Amniotic stem cell (primary cell): ENCODE measurements at places on chromosomes 12 and 14.

GRCh38 chr14:101006008-101006407 lies 102.5 kb upstream of the RTL1 start:
- DNase-seq: no peak

- DNase-seq: no peak
Measured at GRCh38 chr14:75126121-75126544, 715 bp downstream of the NEK9 start.

GRCh38 chr14:60508707-60509437 lies at the start of gene SIX6:
Gene SIX6 (plus strand): TSS chr14:60509146. CDS start chr14:60509399, 253 bp downstream.
- no peak for DNase-seq

DNA sequence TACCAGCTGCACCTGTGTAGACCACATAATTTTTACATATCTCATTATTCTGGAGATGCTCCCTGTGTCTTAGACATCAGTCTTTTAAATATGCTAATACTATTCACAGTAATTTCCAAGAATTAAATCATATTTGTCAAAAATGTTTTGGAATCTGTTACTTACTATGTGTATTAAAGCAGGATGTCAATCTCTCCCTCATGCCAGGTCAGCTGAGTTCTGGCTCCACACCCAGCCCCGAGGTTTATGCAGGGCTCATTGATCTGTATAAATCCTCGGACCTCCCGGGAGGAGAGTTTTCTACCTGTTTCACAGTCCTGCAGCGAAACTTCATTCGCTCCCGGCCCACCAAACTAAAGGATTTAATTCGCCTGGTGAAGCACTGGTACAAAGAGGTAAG lies 27.9 kb downstream of the OAS2 start:
- no peak for DNase-seq

DNA sequence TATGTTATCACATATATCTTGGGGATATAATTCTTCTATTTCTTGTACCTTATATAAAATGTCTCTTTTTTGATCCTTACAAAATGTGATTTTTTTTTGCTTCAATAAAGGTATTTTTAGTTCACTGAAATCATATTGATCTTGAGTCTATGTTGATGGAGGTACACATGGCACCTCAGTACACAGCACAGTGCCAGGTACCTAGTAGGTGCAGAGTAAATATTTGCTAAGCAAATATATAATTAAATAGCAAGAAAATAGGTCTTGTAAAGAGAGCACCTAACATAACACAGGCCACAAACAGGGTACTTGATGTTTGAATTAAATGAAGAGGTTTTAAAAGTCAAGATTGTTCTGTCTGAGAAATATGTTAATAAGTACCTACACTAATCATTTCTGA lies 69.7 kb downstream of the CIT start:
- no peak for DNase-seq

GRCh38 chr14:78448164-78449094 lies 278.3 kb downstream of the NRXN3 start:
- no peak for DNase-seq

GRCh38 chr12:115233891-115234543 lies 550.0 kb upstream of the TBX3 start:
- DNase-seq: no peak

- DNase-seq: no peak
Measured at GRCh38 chr12:84585776-84586395, 326.7 kb downstream of the SLC6A15 start.

DNA sequence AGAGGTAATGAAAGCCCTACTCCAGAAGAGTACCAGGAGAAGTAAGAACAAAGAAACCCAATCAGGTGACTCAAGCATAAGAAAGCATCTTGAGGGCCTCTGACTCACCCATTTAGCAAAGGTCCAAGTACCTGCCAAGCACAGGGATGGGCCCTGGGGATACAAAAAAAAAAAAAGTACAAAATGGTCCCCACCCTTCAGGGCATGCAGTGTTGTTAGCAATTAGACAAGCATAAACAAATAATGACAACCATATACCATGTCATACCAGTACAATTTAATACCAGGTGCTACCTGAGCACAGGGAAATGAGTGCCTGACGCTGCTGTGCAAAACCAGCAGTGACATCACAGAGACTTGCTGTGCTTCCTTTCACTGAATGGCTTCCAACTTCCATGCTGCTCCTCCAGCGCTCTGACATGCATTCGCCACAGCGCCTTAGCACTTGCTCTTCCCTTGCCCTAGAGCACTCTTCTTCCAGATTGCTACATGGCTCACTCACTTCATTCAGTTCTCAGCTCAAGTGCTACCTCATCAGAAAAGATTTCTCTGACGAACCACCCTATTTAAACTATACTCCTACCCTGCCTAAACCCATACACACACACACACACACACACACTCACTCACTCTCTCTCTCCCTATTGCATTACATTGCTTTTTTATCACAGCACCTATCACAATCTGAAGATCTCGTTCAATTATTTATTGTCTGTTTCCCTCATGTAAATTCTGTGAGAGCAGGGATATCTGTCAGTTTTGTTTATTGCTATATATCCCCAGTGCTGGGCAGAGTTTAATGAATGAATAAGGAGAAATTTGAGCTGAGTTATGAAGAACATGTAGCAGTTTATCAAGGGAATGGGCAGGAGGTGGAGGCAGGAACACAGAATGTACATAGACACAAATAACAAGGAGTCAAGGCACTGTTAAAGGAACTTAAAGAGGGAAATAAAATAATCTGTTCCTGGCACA lies 12.9 kb upstream of the EPS8 start:
- DNase-seq: no peak

DNA sequence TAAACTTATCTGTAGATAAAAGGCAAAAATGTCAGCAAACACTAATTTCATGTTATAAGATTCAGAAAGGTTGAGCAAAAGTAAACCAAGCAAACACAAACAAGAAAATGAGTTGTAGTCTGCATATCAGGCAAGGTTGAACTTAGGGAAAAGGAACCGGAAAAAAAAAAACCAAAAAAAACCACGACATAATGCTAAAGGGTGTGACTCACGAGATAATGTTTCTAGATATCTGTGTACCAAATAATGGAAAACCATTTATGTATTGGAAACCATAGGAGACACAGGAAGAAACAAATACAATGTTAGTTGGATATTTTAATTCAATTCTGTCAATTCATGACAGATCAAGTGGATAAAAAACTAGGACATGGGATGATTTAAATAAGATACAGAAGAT lies 60.5 kb downstream of the GPATCH2L start:
- no peak for DNase-seq

DNA sequence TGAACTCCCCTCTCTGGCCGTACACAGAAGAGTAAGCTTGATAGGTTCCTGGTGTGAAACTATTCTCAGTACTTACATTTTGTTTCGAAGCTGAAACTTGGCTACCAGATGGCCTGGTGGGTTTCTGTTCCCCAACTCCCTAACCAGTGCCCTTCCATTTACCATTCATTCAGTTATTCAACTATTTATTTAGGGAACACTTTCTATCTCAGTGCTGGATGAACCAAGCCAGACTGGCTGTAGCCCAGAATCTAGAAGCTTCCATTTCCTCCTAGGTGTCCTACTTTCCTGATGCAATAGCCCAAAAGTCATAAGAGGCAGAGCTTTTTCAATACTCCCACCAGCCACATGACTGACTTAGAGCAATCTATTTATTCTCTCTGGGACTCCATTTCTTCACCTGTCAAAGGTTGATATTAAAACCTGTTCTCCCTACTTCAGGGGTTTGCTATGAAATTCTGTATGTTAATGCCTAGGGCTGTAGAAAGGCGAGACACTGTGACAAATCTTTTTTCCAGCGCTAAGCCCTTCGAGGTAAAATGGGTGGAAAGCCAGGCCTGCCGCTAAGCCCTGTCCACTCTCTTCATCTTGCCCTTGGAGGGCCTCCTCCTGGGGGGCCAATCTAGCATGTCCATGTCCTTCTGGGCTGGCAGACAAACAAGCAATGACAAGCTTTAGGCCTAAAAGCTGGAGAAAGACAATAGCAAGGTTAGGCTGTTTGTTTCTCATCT lies 8.1 kb upstream of the IRF2BPL start:
- DNase-seq: no peak

DNA sequence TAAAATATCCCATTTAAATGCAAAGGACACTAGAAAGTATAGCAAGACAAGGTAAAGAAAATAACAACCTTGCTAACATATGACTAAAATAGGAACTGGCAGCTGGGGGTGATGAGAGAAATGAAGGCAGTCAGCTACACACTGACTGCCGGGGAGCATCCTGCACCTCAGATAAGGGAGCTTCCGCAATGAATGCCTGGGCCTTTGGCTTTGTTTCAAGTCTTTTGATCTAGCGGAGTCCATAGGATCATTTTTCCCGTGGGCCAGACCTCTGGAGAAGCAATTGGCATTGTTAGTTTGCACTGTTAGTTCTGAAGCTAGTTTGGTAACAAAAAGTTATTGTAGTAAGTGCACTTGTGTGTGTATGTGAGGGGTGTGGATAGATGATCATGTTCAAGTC lies 639.9 kb downstream of the DIO2 start:
- DNase-seq: no peak

GRCh38 chr12:84362552-84362897 lies 550.1 kb downstream of the SLC6A15 start:
- DNase-seq: no peak

GRCh38 chr14:95335071-95335470 lies 15.4 kb upstream of the CLMN start:
- DNase-seq: no peak

DNA sequence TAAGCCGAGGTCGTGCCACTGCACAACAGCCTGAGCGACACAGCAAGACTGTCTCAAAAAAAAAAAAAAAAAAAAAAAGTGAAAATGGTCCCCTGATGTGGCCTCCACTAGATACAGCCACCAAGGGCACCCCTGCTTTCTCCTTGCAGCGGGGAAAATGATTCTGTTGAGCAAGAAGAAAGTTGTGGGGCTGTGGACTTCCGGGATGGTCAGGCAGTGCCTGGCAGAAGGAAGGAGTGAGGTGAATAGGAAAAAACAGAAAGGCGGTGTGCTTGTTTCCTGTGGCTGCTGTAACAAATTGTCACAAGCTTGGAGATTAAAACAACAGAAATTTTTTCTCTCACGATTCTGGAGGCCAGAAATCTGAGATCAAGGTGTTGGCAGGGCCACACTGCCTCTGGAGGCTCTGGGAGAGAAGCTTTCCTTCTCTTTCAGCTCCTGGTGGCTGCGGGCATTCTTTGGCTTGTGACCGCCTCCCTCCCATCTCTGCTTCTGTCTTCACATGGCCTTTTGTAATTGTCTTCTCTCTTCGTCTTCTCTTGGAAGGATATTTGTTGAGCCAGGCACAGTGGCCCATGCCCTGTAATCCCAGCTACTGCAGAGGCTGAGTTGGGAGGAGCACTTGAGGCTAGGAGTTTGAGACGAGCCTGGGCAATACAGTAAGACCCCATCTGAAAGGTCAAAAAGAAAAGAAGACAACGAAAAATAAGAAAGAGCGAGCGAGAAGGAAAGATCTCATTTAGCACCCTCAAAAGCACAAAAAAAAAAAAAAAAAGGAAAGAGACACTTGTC lies 116.6 kb upstream of the MED13L start:
- no peak for DNase-seq

GRCh38 chr12:124115976-124116690 lies 143.1 kb downstream of the ZNF664 start:
- DNase-seq: no peak
